Upper lobe of left lung (tissue), 6 donors: ENCODE measurements at places on chromosomes 5 and 9.

GRCh38 chr9:116975126-116975525, 288.0 kb downstream of the TRIM32 start:
- no peak for DNase-seq

DNA sequence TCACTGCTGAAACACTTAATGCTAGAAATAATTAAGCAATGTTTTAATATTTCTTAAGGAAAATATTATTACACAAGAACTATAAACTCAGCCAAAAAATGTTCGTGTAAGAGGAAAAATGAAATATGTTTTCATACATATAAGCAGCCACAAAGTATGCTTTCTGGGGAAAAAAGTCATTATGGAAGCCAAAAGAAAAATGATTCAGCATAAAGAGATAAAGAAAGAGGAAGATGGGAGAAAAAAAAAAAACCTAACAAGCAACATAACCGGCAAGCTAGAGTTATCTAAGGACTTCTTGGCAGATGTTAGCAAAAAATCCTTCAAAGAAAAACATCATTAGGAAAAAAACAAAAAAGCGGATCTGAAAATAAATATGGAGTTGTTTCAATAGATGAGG, 179.1 kb downstream of the MUSK start:
- DNase-seq, result no peak

DNA sequence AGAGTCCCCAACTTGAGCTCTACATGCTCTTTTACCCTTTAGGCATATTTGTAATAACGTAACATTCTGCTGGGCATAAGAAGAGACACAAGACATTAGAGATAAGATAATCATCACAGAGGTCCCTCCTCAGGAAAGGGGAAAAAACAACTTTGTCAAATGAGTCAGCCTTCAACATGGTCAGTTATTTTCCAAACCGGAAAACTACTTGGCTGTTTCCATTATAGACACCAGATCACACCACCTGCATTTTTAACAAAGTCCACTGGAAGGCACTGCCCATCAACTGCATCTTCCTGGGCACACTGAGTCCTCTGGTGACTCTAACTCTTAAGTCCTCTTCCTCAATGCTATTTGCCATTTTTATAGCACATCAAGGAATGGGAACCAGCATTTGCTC, 221.8 kb downstream of the FAM114A2 start:
- no peak for DNase-seq

GRCh38 chr9:92640398-92641091, 29.4 kb downstream of the IPPK start:
- DNase-seq, result no peak

GRCh38 chr5:36724467-36725332, 118.3 kb downstream of the SLC1A3 start:
- no peak for DNase-seq

DNA sequence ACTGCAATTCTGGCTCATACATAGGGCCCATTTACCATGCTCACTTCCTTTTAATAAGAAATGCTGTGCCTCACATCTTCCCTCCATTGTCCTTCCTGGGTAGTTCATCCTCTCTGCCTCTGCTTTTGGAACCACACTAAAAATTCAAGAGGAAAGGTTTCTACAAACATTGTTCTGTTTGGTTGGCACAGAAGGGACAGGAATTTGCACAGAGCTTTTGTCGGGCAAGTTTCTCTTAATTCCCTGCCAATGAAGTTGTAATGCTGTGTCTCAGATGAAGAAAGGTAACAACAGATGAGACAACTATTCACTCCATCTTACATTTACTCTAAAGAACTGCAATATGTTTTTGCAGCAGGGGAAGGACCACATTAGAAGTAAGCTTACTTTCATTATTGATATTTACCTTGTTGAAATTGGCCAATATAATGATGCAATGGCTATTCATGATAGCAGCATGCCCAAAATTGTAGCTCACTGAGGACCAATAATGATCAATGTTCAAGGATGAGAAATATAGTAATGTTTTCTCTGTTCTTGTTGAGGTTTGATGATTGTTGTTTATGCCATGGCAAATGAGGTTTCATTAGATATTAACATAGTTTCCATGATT, 82.5 kb upstream of the HMHB1 start:
- no peak for DNase-seq

GRCh38 chr5:16853518-16853917, 82.6 kb downstream of the MYO10 start:
- no peak for DNase-seq

DNA sequence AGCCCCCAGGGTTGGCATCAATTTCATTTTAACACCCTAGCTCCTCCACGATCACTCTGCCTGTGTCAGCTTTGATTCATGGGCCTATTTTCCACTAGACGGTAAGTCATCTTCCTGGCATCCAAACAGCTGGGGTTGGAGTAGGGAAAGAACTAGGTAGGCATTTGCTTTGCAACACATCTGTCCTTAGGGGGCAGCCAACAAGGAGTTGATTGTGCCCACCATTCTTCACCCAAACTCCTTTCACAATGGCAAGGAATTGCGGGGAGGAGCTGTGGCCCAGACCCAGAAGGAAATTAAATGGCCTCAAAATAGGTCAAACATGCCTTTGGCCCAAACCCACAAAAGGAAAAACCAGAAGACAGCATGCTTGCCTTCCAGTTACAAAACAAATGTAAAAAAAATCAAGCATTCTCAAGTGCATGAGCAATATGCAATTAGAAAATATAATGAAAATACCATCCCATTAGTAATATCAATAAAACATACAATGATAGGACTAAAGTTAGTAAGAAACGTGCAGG, 71.8 kb downstream of the NRG2 start:
- no peak for DNase-seq

GRCh38 chr9:1550636-1551035, 464.5 kb upstream of the SMARCA2 start:
- no peak for DNase-seq

- no peak for DNase-seq
Observed at GRCh38 chr9:124598048-124598447, 90.8 kb upstream of the NR5A1 start.
